ENCODE measurements at places on chromosomes 3 and 15.

GRCh38 chr3:45180051-45180450 is 33.9 kb upstream of the CDCP1 start:
- DNase-seq: no peak

- DNase-seq: no peak
Observed at GRCh38 chr3:29335943-29336342, 55.1 kb downstream of the RBMS3 start.

DNA sequence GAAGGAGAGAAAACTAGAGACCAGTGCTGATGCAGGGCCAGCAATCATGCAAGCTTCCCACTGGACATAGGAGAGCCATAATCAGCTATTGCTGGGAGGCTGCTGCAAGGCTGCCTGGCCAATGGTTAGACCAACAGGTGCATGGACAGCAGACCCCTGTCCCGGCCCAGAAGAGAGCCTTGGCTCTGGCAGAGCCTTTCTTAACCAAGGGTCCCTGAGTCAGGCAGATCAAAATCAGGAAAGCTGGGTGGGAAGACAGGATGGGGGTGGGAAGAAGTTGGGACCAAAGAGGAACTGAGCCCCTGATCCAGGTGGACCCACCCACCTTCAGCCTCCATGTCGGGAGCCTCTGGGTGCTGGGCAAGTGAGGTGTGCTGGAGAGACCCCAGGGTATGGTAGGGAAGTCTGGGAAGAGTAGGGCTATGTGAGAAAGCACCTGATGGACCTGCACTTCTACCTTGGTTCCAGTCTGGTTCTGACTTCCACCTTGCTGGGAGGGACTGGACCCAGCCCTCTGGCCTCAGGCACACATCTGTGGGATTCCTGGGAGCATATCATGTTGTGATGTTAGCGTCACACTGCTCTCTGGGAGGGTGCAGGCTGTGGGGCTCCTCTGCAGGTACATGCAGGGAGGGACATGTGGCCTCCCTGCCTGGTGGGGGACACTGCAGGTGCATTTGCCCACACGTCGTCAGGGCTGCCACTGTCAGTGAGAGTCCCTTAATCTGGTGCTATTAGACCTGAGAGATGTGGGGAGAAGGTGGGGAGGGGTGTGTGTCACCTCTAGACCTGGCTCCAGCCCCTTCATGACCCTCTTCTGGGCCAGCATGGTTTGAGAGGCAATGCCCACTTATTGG is 24.7 kb downstream of the KY start:
- DNase-seq: no peak

- no peak for DNase-seq
Observed at GRCh38 chr3:16207031-16207430, 32.6 kb downstream of the GALNT15 start.

DNA sequence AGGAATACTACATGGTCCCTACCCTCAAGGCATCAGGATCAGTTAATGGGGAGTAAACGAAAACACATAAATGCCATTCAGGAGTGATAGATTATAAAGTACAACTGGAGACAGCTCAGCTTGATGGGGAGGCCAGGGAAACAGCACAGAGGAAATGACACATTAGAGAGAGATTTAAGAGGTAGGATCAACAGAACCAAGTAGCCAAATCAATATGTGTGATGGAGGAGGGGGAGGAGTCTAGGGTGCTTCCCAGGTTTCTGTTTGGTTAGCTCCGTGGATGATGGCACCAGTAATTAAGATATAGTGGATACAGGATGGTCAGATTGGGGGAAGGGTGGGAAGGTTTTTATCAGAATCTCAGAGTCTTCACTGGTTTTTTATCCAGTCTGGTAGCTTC is 229.5 kb upstream of the ROPN1 start:
- no peak for DNase-seq

- DNase-seq: no peak
Observed at GRCh38 chr3:152058856-152059255, 185.4 kb downstream of the SUCNR1 start.

DNA sequence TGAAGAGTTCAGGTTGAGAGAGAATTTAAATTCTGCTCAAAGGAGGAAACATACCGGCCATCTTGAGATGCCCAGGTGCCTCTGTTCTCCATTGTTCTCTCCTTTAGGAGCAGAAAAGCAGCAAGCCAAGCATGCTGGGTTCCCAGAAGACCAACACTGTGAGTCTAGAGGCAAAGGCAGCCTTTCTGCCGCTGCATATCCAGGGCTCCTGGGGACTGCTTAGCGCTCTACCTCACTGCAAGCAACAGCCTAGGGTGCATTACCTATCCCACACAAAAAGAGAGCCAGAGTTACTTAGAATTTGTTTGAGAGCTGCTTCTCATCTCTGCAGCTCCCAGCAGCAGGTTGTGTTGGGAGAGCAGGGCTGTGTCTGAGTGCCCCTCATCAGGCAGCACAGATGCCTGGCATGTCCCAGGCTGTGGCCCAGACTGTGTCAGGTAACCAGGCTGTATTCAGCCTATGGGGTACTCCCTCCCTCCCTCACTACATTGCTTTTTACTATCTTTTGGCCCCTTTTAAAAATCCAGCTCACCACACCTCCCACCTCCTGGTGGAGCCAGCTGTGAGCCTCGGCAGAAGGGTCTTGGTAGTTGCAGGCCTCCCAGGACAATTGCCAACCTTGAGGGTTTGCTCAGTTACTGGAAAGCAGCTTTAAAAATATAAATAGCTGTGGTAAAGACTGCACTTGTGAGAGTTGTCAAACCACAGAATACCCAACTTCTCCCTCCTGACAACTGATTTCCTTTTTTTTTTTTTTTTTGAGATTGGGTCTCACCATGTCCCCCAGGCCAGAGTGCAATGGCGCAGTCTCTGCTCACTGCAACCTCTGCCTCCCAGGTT is 30.2 kb downstream of the BCL2L10 start:
- no peak for DNase-seq

All from activated CD4-positive, CD25-positive, alpha-beta regulatory T cell treated with anti-CD3 and anti-CD28 coated beads, Interleukin-2, amount 50 U/mL, for 16 hours (primary cell).